Naive B cell (primary cell): ENCODE measurements at places on chromosomes 4 and X.

DNA sequence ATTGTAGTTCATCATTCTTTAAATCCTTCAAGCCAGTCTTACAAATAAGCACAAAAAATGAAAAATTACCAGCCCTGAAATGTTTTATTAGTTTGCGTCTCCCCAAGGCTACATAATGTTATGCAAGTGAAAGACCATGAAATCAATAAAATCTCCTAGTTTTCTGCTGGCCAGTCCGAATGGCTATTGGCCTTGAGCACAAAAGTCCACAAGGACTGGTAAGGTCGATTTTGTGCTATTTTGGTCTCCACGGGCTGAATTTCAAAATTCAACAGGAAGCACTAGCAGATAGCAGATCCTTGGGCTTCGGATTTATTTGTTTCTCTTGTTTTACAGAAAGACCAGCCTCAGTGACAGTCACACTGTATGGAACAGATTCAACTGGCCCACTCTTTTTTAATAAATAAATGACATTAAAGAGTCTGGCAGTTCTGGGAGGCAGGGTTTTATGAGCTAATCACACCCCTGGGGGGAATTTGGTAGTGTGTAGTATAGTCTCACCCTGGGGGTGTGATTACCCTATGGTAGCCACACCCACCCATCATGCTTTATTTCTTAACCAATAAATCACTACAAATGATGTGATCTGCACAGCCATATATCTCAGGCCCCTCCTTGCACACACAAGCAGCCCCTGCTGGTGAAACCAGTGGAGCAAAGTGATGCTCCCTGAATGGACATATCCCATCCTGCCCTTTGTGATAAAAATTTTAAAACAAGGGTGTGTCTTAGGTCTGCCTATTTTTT is 51.1 kb upstream of the TMEM33 start:
- peaks cover 14% of the 10 kb centered on the region for H3K4me1 ChIP-seq
- no peak overlapping the region for H3K4me3 ChIP-seq
- no peak for DNase-seq

GRCh38 chr4:6198278-6198677 is 2.1 kb downstream of the JAKMIP1 start:
- peaks cover 78% of the 10 kb centered on the region for H3K27me3 ChIP-seq
- no peak overlapping the region for H3K4me3 ChIP-seq
- no peak overlapping the region for H3K27ac ChIP-seq
- peaks cover 19% of the 10 kb centered on the region for H3K4me1 ChIP-seq
- peaks cover 29% of the 10 kb centered on the region for H3K36me3 ChIP-seq
- DNase-seq: no peak

- H3K4me3 ChIP-seq: no peak overlapping the region
- DNase-seq: no peak
- no peak overlapping the region for H3K27ac ChIP-seq
- H3K4me1 ChIP-seq: peaks cover 14% of the 10 kb centered on the region
- H3K27me3 ChIP-seq: no peaks in the 10 kb centered on the region
Measured at GRCh38 chrX:40039887-40040286, 57.9 kb downstream of the BCOR start.

DNA sequence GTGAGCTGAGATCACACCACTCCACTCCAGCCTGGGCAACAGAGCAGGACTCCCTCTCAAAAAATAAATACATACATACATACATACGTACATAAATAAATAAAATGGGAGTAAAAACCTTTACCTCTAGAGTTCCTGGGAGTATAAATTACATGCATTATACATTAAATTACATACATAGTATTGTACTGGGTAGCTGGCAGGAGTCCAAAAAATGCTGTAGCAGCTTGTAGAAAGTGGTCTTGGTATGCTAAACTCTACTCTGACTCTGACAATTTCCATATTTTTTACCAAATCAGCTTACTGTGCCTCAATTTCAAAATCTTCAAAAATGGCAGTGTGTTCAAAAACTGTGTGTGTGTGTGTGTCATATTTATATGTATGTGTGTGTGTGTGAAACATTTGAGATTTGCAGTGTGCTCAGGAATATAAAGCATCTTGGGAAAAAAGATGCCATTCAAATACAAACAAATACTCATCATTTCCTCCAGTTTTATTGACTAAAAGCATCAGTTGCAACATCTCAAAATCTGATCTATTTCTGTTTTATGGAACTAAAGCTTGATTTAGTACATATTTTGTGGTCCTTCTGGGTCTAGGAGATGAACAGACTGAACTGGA is 171.7 kb downstream of the SHROOM3 start:
- DNase-seq: no peak
- H3K27me3 ChIP-seq: no peaks in the 10 kb centered on the region
- H3K4me1 ChIP-seq: peaks cover 23% of the 10 kb centered on the region
- H3K4me3 ChIP-seq: no peak overlapping the region
- no peaks in the 10 kb centered on the region for H3K36me3 ChIP-seq

DNA sequence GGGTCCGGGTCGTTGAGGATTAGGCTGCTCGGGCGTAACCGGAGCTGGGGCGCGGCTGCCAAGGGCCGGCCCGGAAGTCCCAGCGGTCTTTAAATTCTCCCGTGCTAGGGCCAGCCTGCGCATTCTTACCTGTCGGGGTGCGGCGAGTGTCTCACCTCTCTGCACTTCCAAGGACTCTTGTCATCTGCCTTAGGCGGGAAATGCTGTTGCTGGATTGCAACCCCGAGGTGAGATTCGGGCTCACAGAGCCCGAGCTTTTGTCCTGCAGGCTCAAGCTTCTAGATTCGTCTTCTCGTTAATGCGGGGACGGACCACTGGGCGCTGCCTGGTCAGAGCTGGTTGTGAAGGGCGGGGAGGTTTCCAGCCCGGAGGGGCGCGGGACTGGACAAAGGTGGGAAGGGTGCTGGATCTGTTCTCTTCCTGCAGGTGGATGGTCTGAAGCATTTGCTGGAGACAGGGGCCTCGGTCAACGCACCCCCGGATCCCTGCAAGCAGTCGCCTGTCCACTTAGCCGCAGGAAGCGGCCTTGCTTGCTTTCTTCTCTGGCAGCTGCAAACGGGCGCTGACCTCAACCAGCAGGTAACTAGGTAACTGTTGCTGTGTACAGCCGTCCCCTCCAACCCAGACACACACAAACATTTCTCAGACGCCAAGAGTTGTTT is at the start of gene ANKRD37:
TSS of gene ANKRD37 (plus strand) at position 118 of the 662 bp plus-strand sequence. CDS start at position 201, 83 bp downstream.
- no peaks in the 10 kb centered on the region for H3K27me3 ChIP-seq
- H3K4me3 ChIP-seq: peak within 1 kb of the TSS; percentile 98

- H3K4me1 ChIP-seq: no peaks in the 10 kb centered on the region
- H3K36me3 ChIP-seq: no peaks in the 10 kb centered on the region
- no peak overlapping the region for H3K4me3 ChIP-seq
Measured at GRCh38 chr4:43345323-43345925, 452.9 kb downstream of the GRXCR1 start.

DNA sequence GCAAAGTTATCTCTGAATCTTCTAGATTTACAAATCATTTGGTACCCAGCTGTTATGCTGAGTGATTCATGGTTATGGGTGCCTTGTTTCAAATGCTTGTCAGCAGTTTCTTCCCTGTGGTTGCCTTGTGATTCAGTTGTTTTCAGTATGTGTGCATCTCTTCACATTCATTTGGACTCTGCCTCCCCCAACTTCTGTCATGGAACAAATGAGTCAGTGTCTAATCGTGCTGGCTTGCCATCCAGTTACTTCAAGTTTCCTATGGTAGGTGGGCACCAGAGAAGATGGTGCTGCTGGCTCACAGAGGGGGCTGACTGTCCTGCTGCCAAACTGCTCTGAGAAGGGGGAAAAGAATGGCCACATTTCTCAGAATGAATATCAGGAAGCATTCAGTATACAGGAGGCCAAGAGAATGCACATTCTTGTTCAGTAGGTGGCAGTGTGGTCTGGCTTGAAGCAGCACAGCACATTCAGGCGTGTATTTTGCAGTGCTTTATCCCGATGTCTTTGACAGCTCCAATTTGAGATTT is 260.9 kb downstream of the GLUD2 start:
- no peak for DNase-seq
- no peak overlapping the region for H3K27ac ChIP-seq
- no peaks in the 10 kb centered on the region for H3K4me1 ChIP-seq
- peaks cover 11% of the 10 kb centered on the region for H3K27me3 ChIP-seq
- no peaks in the 10 kb centered on the region for H3K36me3 ChIP-seq

DNA sequence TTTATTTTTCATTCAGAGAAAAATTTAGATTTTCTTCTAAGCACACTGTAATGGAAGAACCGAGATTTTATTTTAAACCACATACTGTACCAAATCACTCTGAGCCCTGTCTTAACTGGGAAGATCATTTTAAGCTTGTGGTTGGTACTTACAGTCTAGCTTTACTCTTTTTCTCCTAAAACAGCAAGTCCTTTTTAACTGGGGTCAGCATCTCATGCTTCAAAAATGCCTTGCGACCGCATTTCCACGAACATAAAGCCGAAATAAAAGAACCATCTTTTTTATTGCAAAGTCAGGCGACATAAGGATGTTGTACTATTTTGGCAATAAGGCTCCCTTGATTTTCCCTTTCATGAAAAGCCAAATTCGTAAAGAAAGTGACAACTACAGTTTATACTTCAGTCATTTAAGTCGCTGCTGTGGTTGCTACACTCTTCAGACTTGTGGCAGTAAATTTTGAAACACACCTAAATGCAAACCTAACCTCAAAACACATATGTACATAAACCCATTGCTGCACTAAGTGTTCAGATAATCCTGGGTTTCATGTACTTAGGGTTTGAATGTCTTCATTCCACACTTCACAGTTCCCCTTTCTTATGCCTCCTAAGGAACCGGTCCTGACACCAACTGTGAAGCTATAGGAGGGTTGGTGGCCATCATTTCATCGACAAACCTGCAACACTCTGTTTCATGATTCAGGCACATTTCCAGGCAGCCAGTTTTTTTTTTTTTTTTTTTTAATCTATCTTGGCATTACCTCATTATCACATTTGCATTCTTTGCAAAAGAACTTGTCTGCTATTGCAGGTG is 3.0 kb downstream of the STOX2 start:
- no peak for DNase-seq
- no peaks in the 10 kb centered on the region for H3K36me3 ChIP-seq
- H3K4me1 ChIP-seq: peaks cover 3% of the 10 kb centered on the region
- peaks cover 61% of the 10 kb centered on the region for H3K27me3 ChIP-seq
- H3K27ac ChIP-seq: no peak overlapping the region

DNA sequence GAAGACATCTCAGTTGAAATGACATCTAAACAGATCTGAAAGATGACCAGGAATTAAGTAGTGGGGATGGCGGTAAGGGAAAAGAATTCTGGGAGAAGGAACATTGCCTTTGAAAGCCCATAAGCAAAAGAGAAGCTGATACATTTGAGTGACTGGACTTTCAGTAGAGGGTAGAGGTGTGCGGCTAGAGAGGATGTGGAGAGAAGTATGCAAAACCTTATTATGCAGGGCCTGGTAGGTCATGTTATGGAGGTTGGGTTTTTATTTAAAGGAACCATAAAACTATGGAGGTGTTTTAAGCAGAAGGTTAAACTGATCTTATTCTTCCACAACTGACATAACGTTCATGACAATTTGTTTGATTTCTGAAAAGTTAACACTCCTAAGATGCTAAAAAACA is 36.3 kb downstream of the RPS6KA3 start:
- no peak overlapping the region for H3K4me3 ChIP-seq
- H3K27ac ChIP-seq: no peak overlapping the region
- no peaks in the 10 kb centered on the region for H3K27me3 ChIP-seq
- DNase-seq: no peak
- peaks cover 21% of the 10 kb centered on the region for H3K4me1 ChIP-seq
- H3K36me3 ChIP-seq: peaks cover 24% of the 10 kb centered on the region

GRCh38 chr4:13190093-13190721 is 293.9 kb downstream of the RAB28 start:
- peaks cover 5% of the 10 kb centered on the region for H3K36me3 ChIP-seq
- no peaks in the 10 kb centered on the region for H3K4me1 ChIP-seq
- no peak overlapping the region for H3K27ac ChIP-seq
- no peak for DNase-seq

- no peaks in the 10 kb centered on the region for H3K36me3 ChIP-seq
Measured at GRCh38 chr4:128502818-128503527, 215.4 kb upstream of the PGRMC2 start.

GRCh38 chrX:23341452-23341851 is 6.8 kb downstream of the PTCHD1 start:
- H3K4me3 ChIP-seq: no peak overlapping the region
- H3K27me3 ChIP-seq: peaks cover 16% of the 10 kb centered on the region
- H3K36me3 ChIP-seq: no peaks in the 10 kb centered on the region
- no peak for DNase-seq
- no peaks in the 10 kb centered on the region for H3K4me1 ChIP-seq
- no peak overlapping the region for H3K27ac ChIP-seq

GRCh38 chrX:65697915-65698796 is 30.7 kb downstream of the MSN start:
- H3K4me3 ChIP-seq: peak overlapping the region; percentile 72
- H3K27ac ChIP-seq: peak overlapping the region; percentile 99
- peak; percentile 80 for DNase-seq
- peaks cover 65% of the 10 kb centered on the region for H3K4me1 ChIP-seq

DNA sequence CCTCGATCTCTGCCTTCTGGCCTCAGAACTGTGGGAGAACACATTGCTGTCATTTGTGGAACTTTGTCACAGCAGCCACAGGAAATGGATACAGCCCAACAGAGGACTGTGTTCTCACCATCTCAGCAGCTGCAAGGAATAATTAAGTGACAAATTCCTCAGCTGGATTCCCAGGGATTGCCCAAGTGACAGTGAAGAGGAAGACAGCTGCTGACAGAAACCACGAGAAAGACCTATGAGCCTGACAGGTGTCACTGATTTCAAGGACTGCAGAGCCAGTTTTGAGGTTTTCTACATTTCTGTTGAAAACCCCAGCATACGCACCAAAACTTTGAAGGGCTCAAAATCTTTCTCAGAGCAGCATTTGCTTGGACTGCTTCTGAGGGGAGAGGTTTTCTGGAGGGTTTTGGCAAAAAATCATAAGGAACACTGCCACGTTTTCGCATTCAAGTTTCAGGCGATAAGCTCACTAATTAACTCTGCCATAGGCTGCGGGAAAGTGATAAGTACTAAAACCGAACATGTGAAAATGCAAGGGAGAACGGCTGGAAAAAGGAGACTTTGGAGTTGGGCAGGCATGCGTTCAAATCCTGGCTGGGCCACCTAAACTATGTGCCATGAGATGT is 88.8 kb downstream of the DRD5 start:
- H3K4me1 ChIP-seq: no peaks in the 10 kb centered on the region
- no peaks in the 10 kb centered on the region for H3K36me3 ChIP-seq
- no peak for DNase-seq

GRCh38 chrX:47093248-47093647 is 15.0 kb downstream of the RGN start:
- no peaks in the 10 kb centered on the region for H3K4me1 ChIP-seq
- no peak overlapping the region for H3K4me3 ChIP-seq
- no peak for DNase-seq
- H3K27ac ChIP-seq: no peak overlapping the region
- no peaks in the 10 kb centered on the region for H3K36me3 ChIP-seq

DNA sequence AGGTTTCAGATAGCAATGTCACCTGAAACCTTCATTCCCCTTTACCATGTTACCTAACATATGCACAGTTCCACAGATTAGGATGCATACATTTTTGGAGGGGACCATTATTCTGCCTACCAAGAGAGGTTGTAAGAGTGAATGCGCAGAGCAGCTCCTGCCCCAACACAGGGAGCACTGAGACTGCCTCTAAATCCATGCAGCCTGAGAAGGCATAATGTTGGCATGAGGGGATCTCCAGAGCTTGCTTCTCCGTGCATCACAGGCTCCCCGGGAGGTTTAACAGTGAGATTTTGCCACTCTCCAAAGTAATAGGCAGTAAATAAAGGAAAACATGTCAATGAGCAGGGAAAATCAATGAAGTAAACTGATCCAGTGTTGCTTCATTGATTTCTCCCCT is 410.8 kb downstream of the PCDH7 start:
- no peak for DNase-seq
- H3K36me3 ChIP-seq: no peaks in the 10 kb centered on the region
- H3K4me3 ChIP-seq: no peak overlapping the region
- H3K4me1 ChIP-seq: no peaks in the 10 kb centered on the region
